Stimulated activated CD4-positive, alpha-beta T cell treated with anti-CD3 and anti-CD28 coated beads, Interleukin-12 subunit alpha, Interleukin-12 subunit beta, amount 100 ng/mL, for 4 hours (primary cell): ENCODE measurements at places on chromosomes 12 and 14.

DNA sequence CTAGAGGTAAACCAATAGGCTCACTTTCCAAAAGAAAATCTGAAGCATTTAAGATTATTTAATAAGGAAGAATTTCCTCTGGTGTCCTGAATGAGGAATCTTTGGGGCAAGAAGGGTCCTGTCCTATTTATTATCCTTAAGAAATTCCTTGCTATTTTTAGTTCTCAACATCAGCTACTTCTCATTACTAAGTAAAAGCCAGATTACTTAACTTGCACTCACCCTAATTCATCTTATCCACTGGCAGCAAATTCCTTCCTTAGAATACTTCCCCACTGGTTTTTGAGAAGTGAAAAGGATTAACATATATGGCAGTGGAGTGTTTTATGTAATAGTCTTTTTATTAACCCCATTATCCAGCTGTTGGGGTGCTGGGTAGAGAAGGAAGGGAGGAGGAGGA, 767.7 kb downstream of the DIO2 start:
- no peak for DNase-seq

GRCh38 chr12:92362785-92363184, 217.1 kb upstream of the BTG1 start:
- no peak for DNase-seq

DNA sequence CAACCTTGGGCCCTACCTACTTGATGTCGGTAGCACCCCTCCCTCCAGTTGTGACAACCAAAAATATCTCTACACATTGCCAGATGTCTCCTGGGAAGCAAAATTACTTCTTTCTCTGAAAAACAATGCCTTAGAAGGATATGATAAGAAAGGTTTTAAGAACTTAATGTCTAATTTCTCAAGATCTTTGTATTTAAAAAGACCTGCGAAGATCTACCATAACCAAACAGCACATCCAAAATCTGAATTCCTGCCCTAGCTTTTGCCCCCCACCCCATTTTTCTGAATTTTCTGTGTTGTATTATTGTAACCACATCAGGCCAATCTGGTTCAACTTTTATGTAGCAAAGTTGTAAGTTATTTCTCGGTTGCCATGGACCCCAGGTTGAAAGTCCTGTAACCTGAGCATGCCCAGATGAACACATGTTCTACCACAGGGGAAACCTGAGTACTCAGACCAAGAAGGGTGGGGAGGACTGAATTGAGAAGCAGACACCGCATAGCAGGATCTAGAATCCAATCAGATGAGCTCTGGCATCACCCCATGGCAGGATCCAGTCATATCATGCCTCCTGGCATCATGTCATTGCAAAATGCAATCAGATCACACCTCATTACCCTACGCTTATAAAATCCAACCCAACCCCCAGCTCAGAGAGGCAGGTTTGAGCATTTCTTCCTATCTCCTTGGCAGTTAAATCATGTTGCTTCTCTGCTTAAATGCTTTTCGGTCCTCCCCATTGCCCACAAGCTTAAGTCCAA, 8.7 kb downstream of the TMEM253 start:
- no peak for DNase-seq

- peak; percentile 28 for DNase-seq
Observed at GRCh38 chr14:63840981-63841380, 11.8 kb upstream of the SYNE2 start.

DNA sequence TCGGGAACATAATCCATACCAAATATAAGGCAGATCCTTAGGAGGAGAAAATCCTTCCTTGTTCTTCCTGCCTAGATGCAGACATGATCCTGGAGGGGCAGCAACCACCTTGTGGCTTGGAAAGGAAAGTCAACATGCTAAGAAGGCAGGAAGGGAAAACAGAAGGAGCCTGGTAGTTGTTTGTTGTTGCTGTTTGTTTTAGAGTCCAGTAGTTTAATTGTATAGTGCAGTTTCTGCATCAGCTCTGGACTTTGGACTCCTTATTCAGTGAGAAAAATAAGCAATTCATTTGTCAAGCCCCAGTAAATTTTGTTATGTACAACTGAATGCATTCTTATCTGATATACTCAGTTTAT, 45.7 kb upstream of the APPL2 start:
- no peak for DNase-seq

DNA sequence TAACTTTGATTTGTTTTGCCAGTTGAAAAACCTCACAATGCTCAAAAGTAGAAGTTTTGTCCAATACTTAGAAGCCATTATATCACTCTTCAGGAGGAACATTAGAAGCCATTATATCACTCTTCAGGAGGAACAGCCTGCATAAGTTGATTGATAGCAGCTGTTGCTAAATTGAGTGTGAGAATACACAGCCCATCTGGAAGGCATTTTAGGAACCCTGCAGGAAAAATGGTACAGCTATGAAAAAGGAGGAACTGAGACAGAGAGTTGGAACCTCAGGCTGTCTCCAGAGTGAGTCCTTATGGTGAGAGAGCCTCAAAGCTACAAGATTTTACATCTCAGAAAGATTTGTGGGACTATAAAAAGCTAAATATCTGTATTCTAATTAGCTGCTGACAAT, 207.0 kb downstream of the MYRFL start:
- no peak for DNase-seq

DNA sequence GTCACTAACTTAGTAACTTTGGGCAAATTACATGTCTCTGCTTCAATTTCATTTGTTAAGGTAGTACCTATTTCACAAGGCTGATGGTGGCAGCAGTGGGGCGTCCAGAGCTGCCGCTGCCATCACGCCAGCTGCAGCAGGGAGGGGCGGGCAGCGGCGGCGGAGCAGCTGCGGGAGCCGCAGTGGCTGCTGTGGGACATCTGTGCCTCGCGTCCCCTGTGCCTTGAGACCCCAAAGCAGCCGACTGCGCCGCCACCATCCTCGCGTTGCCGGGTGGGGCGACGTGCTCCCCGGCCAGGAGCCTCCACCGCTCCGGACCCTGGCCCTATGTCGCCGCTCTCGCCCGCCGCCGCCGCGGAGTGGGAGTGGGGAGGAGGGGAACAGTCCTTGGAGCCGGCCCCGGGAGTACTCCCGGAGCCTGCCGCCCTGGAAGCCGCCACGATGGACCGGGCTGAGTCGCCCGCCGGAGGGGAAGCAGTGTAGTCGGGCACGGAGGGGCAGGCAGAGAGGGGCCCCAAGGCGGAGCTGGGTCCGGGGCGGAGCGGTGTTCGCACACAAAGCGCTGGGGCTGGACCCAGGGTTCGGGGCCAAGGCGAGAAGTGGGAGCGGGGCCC, 51.4 kb downstream of the A2M start:
- DNase-seq = peak; percentile 54

- DNase-seq = no peak
Observed at GRCh38 chr12:124595444-124595843, 28.0 kb upstream of the NCOR2 start.

- DNase-seq = no peak
Observed at GRCh38 chr12:111398530-111398929, 7.2 kb upstream of the SH2B3 start.

- DNase-seq = no peak
Observed at GRCh38 chr14:50929506-50929905, 14.8 kb downstream of the PYGL start.

DNA sequence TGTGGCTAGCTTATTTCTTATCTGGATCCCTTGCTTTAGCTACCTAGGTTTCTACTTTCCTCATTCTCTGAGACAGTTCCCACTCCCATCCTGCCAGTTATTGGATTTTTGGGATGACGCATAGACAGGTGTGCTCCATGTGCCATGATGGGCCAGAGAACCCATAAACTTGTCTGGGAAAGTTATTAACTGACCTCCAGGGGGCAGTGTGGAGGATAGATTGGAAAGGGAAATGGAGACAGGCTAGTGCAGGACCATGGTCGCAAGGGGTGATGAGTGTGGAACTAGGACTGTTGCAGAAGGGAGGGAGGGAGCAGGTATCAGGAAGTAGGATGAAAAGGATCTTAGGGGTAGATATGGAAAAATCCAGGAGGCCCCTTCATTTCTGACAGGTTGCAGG, 80.3 kb downstream of the ESRRB start:
- no peak for DNase-seq

DNA sequence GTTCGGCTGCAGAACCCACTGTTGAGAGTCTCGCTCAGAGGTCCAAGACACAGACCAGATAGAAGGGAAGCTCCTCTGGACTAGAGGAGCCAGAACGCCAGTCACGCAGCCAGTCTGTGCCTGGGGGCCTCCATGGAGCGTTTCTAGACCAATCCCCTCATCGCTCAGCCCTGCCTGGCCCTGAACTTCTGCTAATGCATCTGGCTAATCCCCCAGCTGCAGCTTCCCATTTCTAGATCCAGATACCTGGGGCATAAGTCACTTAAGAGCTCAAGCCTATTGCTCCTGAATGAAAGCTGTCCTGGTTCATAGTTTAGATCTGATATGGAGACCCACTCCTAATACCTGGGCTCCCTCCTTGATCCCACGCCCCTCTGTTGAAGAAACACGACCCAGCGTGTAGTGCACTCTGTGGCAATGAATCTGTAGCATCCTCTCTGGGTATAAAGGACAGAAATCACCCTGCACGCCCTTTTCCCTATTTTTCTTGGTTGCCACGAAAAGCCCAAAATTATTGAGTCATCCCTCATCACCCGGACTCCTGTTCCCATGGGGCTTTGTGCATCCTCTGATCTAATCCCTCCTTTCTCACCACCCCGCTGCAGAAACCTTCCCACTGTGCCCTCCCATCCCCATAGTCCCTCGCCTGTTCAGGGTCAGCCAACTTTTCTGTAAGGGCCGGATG, 341.6 kb upstream of the FKBP4 start:
- DNase-seq = no peak

GRCh38 chr12:109056891-109057290, 4.5 kb downstream of the USP30 start:
- DNase-seq = no peak

DNA sequence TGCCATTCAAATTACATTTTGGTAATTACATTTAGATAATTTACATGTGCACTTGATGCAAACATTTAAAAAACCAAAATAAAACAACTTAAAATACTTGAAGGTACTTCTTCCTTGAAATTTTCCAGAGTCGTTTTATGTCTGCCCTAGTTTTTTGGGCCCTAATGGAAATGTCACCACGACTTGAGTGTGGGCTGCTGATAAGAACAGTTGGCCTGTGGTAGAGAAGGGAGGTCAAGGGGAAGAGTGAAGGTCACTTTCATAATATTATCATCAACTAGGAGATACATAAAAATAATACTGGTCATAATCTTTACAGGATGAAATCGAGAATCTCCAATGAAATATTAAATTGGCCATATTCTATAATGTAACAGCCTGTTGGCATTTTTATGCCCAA, 23.1 kb downstream of the ZDHHC17 start:
- DNase-seq = no peak

GRCh38 chr12:113242560-113242959, 21.3 kb downstream of the TPCN1 start:
- DNase-seq = no peak

DNA sequence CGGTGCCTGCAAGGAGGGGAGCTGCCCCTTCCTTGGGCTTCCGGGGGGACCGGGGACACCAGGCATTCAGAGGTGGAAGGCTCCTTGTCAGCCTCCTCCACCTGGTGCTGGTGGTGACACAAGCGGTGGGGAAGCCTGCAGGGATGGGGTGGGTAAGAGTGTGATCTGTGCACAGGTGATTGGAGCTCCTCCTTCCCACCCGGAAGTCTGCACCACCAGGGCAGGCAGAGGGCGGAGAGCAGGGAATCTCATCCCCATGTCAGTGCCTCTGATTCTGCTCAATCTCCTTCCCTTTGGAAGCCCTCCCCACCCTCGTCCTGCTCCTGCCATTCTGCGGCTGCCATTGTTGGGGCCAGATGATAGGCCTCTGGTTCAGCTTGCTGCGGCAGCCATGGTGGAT, 238.1 kb upstream of the CRY1 start:
- DNase-seq = no peak

DNA sequence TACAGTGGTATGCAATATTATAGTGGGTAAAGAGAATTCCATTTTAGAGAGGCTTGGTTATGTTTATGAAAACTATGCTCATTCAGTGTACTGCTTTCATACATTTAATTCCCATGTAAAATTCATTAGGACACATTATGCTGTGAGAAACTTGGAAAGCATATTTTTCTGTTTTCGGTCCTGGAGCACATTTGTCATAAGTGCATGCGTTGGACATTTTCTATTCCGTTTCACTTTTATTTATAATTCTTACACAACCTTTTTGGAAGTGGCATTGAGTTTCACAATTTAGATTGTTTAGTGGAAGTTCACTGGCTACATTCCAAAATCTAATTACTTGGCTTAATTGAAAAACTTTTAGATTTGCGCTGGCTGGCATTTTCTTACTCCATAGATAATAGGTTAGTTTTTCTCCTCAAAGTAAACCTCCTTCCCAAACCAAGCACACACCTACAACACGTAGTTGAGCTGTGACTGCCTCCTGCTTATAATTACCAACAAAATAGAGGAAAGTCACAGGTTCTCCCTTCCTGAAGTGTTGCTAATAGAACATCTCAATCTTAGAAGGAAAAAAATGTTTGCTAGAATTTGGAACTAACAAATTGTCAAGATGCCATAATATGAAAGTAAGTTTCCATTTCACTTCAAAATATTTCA, 938.5 kb downstream of the TRHDE start:
- DNase-seq = no peak

DNA sequence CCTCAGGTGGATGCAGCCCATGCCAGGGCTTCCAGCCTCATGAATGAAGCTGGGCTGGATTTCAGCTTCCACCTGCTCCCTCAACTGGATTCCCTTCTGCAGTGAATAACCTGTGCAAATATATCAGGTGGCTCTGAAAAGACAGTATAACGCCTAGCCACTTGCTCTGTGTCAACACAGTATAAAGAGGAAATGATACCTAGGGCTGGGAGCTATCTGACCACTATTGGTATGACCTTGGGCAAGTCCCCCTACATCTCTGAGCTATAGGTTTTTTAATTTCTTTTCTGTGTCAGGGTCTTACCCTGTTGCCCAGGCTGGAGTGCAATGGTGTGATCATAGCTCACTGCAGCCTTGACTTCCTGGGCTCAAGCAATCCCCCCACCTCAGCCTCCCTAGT, 19.8 kb downstream of the ISM2 start:
- no peak for DNase-seq

DNA sequence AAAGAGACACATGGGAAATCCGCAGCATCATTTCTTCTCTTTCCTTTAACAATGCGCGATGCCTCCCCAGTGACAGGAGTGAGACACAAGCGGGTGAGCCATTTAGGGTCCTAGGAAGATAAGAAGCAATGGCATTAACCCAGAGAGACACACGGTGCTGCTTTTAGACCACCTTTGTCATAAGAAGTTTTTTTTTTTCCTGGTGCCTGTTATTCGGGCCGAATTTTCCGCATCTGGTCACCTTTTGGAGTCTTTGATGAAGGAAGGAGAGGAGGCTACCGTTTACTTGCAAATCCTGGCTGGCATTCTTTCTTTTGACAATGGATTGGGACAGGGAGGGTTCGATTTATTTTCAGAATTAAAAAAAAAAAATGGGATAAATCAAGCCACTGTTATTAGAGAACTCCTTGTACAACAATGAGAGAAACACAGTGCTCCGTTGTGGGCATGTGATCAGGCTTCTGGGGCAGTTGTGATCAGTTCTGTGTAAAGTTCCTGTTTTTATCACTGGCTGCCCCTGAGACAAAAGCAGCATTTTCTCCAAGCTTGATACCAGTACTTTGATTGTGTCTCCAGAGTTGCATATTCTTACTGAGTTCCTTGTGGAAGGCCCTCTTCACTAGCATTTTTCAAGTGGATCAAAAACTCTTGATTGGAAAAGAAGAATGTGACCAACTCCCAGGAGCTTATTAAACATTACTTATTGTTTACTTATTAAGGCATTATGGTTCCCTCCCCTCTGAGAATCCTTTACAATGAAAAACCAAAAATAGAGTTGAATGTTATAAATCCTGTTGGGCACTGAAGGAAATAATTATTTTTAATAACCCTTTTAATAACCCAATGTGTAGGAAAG, 1.1 kb downstream of the DIP2B start:
- DNase-seq = no peak

- peak; percentile 56 for DNase-seq
Observed at GRCh38 chr12:65170209-65170881, 962 bp downstream of the LEMD3 start.
